Stimulated activated CD8-positive, alpha-beta memory T cell treated with anti-CD3 and anti-CD28 coated beads, Interleukin-7, amount 100 ng/mL, for 4 hours (primary cell): ENCODE measurements at places on chromosomes 11 and 22.

GRCh38 chr11:96393753-96394348 is 4.0 kb downstream of the JRKL start:
- DNase-seq = no peak

DNA sequence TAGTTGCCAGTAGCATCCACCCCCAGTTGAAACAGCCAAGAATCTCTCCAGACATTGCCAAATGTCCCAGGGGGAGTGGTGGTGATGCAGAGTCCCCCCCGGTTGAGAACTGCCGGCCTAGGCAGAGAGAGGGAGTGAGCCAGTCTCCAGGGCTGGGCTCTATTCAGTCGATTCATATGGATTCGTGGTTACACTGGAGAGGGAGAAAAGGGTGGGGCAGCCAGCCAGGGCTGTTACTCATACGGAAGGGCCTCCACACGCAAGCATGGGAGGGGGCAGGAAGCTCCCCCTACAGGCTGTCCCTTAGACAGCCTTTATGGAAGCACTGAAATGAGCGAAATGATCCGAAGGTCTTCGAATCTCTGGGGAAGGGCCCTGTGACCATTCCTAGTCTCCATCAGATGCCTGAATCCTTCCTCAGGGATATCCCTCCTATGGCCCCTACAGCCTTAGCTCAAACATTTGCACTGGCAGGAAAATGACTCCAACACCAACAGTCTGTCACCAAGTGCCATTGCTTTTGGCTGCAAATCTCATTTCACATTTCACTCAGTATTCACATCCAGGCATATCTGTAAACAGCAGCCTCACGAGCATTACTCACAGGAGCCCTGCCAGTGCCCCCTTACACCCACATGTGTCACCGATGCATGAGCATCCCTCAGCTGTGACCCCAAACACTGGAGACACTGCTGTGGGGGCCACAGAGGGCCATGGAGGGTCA is 18.4 kb upstream of the TLCD5 start:
- no peak for DNase-seq

DNA sequence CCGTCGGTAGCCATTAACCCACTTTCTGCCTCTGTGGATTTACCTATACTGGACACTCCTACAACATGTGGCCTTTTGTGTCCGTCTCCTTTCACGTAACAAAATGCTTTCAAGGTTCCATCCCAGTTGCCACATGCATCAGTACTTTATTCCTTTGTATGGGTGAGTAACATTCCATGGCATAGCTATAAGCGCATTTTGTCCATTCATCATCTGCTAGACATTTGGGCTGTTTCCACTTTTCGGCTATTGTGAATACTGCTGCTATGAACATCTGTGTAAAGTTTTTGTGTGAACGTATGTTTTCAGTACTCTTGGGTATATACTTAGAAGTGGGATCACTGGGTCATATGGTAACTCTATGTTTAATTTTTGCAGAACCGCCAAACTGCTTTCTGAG is 257.2 kb downstream of the ST3GAL4 start:
- no peak for DNase-seq

- DNase-seq = no peak
Observed at GRCh38 chr11:122861631-122862030, 20.9 kb upstream of the JHY start.

- DNase-seq = no peak
Observed at GRCh38 chr11:34850334-34850733, 65.8 kb downstream of the APIP start.
